Mammary epithelial cell (primary cell): ENCODE measurements at places on chromosomes 2 and 18.

- DNase-seq = no peak
Measured at GRCh38 chr2:147630585-147630984, 214.2 kb upstream of the ACVR2A start.

DNA sequence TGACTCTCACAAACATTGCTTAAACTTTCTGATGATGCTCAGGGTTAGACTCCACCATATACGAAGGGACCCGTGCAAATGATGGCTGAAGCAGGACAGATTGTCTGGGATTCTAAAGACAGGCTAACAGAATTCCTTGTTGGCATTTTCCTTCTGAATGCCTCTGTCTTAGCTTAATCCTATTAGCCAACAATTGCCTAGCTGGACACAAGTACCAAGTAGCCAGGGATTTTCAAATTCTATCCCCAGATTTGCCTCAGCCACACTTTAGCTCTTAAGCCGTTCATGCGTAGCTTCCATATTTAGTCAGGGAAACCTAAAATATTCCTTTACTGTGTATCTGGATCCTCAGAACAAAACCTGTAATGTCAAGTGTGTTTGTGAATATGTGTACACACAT is 40.0 kb downstream of the COL4A3 start:
- DNase-seq = no peak

GRCh38 chr2:145283131-145283530 is 763.2 kb upstream of the ZEB2 start:
- no peak for DNase-seq

DNA sequence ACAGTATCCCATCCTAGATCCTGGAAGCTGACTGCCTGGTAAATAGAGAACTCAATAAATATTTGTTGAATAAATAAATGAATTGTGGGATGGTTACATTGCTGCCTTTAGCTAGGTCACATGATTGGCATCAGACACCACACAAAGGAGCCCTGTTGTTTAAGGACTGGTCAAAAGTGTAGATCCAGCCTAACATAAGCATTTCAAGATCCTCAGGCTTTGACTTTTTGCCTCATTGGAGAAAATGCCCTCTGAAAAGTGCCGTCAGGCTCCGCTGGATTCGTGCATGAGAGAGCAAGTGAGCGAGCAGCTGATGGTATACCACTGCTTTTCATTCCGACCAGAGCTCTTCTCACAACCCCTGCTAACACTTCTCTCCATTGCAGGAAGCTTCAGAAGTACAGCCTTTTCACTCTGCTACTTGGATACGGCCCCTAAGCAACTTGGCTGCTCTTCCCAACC is 1.3 kb upstream of the ZNF24 start:
- DNase-seq = no peak

GRCh38 chr18:67597759-67598158 is 81.2 kb upstream of the DSEL start:
- peak; percentile 3 for DNase-seq

DNA sequence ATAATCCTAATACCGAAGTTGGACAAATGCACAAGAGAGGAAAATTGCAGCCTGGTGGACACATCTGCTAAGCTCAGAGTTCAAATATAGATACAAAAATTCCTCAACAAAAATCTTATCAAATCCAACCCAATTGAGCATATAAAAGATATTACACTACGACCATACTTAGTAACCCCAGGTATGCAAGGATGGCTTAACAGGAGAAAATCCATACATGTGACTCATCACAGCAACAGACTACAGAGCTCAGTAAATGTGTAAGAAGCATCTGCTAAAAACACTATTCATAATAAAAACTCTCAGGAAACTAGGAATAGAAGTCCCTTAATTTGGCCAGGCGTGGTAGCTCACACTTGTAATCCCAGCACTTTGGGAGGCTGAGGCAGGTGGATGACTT is 28.3 kb downstream of the HS6ST1 start:
- peak; percentile 6 for DNase-seq

GRCh38 chr18:55593888-55594287 is 5.9 kb upstream of the TCF4 start:
- DNase-seq = peak; percentile 40

GRCh38 chr2:36556842-36557241 is 41.1 kb downstream of the FEZ2 start:
- DNase-seq = no peak

DNA sequence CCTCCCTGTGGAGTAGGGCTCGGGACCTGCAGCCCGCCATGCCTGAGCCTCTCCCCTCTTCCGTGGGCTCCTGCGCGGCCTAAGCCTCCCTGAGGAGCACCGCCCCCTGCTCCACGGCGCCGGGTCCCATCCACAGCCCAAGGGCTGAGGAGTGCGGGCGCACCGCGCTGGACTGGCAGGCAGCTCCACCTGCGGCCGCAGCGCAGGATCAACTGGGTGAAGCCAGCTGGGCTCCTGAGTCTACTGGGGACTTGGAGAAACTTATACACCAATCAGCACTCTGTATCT is 17.8 kb upstream of the ACVR2A start:
- no peak for DNase-seq

DNA sequence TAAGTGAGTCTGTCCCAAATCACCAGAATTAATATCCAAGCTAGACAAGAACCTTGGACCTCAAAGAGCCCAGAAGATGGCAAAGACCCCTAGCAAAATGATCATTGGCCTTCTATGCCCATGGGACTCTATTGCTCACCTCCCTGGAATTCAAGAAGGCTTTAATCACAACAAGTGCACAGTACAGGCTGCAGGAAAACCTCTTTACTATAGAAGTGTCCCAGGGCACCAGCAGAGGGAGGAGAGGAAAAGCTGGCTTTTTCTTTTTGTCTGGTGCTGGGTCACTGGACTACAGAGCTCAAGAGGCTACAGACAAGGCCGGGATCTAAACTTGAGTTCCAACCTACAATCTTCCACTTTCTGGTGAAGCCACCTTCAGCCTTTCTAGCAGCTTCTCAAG is 88.3 kb upstream of the PPP1CB start:
- DNase-seq = no peak

DNA sequence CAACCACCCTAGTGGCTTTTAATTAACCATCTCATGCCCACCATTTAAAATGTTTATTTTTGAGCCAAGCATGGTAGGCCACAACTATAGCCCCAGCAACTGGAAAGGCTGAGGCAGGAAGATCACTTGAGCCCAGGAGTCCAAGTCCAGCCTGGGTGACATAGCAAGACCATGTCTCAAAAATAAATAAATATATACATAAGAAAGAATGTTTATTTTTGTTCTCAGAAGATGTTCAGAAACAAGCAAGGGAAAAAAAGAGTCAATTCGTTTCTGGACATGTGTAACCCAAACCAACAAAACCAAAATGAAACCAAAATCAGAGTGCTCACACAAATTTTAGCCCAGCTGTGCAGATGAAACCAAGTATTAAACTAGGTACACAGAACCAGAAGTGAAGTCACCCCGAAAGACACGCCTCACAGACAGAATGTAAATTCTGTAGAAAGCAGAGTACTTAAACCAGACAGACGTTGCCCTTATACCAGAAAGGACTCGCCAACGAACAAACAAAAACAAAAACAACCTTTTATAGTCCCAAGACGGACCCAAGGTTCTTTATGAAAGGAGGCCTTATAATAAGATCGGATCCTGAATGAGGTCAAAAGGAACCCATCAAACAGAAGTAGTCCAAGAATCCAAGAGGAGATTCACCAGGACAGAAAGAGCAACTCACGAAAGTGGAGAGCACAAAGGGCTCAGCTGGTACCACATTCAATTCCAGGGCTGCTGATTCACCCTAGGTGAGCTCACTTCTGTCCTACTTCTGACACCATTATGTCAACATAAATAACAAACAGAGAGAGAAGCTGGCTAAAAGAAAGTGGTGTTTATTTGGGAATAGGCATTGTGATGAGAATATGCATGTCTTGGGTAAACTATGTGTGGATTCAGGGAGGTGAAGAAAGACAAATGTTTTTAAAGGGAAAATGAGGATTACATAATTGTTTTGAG is 31.8 kb upstream of the MTCL1 start:
- DNase-seq = peak; percentile 23

- DNase-seq = no peak
Measured at GRCh38 chr2:161130354-161130753, 29.9 kb upstream of the TANK start.

DNA sequence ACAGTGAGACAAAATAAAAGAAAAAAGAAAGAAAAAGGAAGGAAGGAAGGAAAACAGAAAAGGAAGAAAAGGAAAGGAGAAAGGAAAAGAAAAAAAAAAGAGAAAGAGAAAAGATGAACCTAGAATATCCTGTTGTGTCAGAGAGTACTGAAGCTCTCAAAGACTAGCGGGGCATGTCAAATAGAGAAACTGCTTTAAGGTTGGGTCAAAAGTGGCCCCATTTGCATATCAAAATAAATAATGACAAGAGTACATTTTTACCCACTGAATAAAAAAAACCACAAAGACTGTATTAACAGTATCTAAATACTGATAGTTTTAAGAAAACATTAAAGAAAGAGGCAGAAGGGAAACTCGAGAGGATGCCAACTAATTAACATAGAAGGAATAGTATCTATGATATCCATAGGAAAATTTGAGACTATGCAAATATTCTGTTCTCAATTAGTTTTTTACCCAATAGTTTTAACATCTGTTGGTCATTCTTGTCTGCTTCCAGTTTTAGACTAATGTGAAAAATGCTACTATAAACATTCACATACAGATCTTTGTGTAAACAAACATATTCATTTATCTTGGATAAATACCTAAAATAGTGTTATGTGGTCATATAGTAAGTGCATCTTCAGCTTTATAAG is 53.2 kb downstream of the SFXN5 start:
- no peak for DNase-seq

DNA sequence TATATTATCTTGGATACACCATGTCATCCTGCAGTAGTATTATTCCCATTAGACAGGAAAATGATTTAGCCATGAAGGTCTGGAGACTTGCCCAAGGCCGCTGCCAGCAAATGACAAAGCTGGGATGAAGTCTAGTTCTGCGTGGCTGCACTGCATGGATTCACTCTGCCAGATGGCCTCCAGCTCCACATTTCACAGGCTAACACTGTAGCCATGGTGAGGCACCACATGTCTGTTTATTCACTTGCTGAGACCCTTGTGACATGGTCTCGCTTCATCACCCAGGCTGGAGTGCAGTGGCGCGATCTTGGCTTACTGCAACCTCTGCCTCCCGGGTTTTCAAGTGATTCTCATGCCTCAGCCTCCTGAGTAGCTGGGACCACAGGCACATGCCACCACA is 31.5 kb upstream of the SCG2 start:
- DNase-seq = no peak

- DNase-seq = no peak
Measured at GRCh38 chr2:74763962-74764428, 69.9 kb upstream of the HK2 start.

DNA sequence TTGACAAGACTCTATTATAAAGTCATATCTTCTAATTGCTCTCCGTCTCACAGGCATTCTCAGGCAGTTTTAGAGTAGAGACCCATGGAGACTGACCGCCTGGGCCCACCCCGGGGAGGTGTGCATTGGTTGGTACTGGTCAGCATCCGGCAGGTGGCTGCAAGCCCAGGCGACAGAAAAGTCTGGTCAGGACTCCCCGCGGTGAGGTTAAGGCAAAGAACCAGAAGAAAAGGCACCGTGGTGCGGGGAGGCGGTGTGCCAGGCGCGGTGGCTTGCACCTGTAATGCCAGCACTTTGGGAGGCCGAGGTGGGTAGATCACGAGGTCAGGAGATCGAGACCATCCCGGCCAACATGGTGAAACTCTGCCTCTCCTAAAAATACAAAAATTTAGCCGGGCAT is 32.5 kb downstream of the AMER3 start:
- no peak for DNase-seq
